Cardiac fibroblast (primary cell): ENCODE measurements at places on chromosomes 4 and X.

- DNase-seq: no peak
Measured at GRCh38 chr4:86569103-86569870, 24.8 kb upstream of the PTPN13 start.

GRCh38 chr4:16032396-16032770 is 51.4 kb downstream of the PROM1 start:
- DNase-seq: no peak

DNA sequence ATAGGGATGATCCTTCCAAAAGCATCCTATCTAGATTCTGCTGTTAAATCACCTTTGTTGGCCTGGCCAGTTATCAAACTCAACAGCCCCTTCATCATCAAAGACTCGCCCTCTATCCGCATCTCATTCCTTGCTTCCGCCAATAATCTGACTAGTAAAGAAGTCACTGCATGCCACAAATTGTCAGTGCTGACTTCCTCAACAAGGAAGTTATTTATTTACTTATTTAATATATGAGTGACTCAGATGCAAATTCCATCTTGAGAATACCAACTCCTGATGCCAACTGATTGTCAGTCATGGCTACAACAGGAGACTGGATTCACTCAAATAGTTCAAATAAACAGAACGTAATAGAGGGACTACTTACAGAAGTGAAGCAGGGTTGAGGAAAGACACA is 283.8 kb downstream of the TRIML1 start:
- no peak for DNase-seq

DNA sequence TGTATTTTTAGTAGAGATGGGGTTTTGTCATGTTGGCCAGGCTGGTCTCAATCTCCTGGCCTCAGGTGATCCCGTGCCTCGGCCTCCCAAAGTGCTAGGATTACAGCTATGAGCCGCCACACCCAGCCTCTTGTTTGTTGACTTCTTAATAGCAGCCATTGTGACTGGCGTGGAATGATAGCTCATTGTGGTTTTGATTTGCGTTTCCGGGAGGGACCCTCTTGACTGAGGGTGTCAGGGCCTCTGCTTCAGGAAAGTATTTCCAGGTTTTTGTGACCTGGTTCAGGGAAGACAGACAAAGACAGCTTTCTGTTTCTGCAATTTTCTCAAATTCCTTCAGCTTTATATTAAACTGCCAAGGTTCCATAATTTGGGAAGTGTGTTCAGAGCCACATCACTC is 15.1 kb downstream of the CSF2RA start:
- no peak for DNase-seq

DNA sequence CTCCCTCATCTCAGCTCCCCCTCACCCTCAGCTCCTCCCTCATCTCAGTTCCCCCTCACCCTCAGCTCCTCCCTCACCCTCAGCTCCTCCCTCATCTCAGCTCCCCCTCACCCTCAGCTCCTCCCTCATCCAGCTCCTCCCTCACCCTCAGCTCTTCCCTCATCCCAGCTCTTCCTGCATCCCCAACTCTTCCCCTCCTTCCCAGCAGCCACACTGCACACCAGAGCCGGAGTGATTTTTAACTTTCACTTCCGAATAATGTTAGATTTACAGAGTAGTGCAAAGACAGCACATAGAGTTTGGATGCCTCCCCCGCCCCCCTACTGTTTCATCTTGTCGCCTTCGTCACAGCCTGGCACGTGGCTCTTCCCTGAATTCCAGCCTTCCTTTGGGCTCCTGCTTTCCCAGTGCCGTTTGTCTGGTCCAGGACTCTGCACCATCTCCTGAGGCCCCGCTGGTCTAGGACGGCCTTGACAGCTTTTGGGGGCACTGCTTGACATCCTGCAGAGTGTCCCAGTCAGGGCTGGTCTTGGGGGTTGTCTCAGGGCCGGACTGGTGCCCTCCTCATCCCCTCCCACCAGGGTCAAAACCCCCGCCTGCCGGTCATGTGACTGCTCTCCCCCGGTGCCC is 110.2 kb downstream of the FAM53A start:
- DNase-seq: no peak

GRCh38 chr4:134365852-134366251 is 164.3 kb upstream of the PABPC4L start:
- no peak for DNase-seq

- peak; percentile 29 for DNase-seq
Measured at GRCh38 chrX:66200855-66201795, 37.1 kb downstream of the HEPH start.

GRCh38 chr4:139934708-139935195 is 219.2 kb downstream of the MAML3 start:
- DNase-seq: no peak

DNA sequence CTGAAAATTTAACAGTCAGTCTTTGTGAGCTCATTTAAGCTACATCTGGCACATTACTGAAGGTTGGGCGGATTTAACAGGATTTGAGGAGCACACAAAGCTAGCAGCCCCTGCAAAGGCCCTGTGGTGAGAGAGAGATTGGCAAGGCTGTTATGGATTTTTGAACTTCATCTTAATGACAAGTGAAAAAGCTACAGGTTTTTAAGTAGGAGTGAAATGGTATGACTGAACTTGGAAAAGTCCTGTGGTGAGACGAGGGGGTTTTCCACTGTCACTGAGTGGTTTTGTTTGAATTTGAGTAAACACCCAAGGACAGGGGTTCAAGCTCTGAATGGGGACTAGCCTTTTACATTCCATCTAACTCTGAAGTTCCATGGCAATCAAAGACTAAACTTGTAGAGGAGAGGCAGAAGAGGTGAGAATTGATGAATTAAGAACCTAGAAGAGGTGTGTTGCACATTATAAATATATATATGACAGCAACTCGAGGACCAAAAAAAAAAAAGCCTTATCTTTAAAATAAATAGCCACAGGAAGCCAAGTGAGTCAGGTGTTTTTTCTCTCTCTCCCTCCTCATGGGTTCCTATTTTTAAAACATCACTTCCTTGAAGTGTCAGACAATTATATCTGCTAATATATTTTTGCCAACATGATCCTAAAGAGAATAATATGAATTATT is 47.8 kb upstream of the CLNK start:
- DNase-seq: no peak

GRCh38 chrX:13536551-13536950 is 32.9 kb upstream of the EGFL6 start:
- DNase-seq: no peak

- DNase-seq: no peak
Measured at GRCh38 chr4:39936565-39937418, 40.9 kb downstream of the PDS5A start.

- DNase-seq: no peak
Measured at GRCh38 chr4:186764457-186764856, 40.8 kb upstream of the FAT1 start.
